ENCODE measurements at places on chromosomes 12 and 14.

DNA sequence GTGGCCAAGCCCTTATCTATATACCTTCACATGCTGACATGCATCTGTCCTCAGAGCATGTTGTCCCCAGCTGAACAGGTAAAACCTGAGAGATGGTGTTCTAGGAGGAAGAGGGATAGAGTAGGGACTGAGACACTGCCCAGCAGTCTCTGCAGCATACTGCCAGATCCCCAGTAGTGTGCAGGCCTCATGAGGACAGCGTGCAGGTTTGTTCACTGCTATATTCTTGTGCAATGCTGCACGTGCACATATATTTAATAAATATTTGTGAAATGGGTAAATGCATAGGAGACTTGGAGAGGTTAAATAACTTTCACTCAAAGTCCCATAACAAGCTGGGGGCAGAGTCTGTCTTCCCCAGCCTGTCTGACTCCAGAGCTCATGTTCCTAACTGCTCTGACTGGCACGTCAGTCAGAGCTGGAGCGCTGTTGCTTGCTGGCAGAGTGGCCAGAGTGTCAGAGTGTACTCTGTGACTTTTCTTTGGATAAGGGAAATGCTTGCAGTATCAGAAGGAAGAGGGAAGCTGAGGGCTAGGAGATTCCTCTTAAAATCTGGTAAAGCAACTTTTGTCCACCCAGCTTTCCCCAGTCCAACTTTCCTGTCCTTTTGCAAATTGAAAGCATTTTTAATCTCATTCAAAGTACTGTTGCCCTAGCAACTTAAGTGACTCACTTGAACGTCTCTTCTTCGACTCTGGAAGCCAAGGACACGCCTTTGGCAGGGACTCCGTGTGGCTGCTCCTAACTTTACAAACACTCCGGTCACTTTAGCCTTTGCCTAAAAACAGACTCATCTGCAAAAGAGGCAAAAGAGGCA lies 14.9 kb upstream of the POLR3B start:
- DNase-seq, result no peak

DNA sequence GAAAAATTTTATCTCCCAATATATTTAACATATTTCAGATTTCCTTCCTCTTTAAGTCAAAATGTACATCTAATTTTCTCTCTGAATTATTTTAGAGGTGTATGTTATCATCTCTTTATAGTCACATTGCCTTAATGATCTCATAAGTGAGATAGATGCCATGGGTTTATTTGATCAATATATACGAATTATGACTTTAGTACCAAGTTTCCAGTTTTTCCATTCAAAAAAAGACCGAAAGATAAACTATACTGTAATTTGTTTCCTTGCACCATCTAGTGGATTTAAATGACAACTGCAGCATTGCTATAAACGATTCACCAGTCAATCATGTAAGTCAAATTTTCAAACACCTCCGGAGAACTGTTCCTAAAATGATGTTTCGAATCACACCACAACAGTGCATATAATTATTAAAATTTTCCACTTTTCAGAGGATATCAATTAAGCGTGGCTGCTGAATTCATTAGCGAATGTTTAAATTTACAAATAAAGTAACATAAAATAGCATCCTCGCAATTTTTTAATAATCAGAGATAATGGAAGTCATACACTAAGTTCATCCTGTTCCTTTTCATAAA lies 419 bp upstream of the ATXN7L3B start:
- DNase-seq, result peak; percentile 73

- no peak for DNase-seq
These were observed 12.6 kb upstream of the OR8S1 start for GRCh38 chr12:48512855-48513254.

DNA sequence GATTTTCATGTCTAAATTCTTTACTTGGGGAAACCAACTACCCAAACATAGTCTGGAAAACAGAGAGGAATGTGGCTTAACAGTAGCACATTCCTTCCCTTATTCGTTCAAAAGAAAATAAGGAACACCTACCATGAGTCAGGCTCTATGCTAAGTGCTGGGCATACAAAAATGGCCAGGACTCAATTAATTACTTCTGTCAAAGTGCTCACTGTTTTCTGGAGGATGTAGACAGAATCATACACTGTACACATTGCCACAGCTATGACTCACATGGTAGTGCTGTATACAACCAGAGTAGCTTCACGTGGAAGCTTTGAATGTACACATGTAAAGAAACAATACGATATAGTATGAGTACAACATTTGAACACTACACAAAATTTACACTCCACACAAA lies 50.1 kb downstream of the SLC25A21 start:
- DNase-seq, result no peak

DNA sequence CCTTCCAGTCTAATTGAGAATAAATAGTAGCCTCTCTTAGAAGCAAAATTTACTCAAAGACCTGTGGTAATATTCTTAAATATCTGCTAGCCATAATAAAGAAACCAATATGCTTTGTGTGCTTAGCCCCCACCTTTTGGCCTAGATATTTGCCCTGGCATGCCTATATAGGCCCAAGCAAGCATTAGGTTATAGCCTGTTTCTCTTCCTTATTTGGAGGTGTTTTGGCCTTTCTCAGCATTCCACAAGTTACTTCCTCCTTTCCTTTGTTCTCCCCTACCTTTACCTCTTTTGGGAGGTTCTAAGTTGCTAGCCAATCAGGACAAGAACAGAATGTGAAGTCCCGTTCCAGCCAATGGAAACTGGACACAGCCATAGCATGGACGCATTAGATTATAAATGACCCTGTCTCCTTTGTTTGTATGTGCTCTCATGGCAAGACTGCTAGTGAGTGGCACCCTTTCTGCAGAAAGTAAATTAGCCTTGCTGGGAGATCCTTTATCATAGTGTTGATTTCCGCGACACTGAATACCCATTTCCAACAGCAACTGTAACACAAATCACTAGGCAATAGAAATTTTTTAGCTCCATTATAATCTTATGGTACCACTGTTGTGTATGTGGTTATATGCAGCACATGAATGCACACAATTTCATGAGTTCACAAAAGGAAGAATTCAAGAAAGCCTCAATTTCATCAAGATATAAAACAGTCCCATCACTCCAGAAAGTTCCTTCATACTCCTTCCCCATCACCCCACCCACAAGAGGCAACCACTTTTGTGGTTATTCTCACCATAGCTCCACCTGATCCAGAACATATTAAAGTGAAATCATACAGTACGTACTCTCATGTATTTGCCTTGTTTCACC lies 37.6 kb downstream of the CEP83 start:
- DNase-seq, result no peak

DNA sequence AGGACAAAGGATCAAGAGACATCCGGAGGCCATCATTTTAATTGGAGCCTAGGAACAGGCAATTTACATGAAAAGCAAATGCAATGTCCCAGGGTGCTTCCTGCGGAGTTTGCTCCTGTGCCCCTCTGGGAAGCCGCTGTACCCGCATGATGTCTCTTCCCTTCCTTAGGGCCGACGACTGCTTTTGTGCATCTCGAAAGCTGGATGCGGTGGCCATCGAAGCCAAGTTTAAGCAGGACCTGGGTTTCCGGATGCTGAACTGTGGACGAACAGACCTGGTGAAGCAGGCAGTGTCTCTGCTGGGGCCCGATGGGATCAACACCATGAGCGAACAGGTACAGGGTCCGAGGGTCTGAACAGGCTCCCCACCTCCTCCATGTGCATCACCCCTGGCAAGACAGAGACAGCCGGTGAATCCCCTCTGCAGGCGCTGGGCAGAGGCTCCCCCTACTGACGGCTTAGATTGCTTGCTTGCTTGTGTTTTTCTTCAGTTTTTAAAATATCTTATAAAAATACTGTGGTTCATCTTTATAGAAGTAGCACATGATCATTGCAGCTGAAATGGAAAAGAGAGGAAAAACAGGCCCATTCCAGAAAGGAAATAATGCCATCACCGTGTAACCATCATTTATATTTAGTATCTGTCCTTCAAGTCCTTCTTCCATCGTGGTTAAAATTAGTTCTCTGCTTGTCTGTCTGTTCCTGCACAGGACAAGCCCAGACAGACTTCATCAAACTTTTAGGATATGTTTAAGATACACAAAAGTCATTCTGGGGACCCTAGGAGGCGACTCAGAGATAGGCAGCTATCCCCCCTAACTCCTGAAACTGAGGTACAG lies 75.4 kb upstream of the PWP1 start:
- DNase-seq, result no peak

DNA sequence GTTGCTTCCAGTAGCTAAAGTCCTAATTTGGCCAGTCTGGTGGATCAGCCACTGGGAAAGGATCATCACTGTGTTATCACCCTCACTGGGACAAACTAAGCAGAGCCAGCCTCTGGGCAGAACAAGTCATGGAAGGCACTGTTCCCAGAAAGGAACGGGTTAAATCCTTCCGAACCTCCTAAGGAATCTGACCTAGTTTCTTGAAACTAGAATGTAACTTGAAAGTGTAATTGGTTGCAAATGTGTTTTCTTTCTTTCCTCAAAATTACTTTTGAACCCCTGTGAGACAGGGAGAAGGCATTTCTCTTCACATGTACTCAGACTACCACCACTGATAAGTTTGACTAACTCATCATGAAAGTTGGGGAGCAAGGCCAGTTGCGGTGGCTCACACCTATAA lies 18.7 kb upstream of the KICS2 start:
- no peak for DNase-seq

- peak; percentile 30 for DNase-seq
These were observed 65.1 kb upstream of the NCOR2 start for GRCh38 chr12:124632519-124632984.

- no peak for DNase-seq
These were observed 375.1 kb upstream of the DDHD1 start for GRCh38 chr14:53528185-53528671.

DNA sequence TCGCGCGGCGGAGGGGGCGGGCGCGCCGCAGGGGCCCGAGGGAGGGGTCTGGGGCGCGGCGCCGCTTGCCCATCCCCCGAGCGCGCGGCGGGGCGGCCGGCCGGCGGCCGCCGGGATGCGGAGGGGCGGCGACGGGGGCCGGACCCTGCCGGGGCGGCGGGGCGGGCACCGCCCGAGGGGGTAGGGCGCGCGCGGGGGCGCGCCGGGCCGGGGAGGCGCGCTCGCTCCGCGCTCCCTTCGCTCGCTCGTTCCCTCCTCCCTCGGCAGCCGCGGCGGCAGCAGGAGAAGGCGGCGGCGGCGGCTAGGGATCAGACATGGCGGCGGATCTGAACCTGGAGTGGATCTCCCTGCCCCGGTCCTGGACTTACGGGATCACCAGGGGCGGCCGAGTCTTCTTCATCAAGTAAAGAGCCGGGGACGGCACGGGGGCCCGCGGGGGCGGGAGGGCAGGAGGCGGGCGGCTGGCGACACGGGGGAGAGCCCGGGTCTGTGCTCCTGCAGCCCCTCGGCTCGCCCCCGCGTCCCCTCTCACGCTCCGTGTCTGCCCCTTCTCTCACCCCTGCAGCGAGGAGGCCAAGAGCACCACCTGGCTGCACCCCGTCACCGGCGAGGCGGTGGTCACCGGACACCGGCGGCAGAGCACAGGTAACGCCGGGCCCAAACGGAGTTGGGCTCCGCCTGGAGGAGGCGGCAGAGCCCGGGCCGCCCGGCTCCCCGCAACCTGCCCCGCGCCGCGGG lies at the start of gene PLEKHA5:
TSS of gene PLEKHA5 (plus strand) at position 248 of the 738 bp plus-strand sequence. CDS start at position 315, 67 bp downstream.
- peak; percentile 80 for DNase-seq

GRCh38 chr14:83638748-83639504 lies 1891.0 kb upstream of the FLRT2 start:
- peak; percentile 28 for DNase-seq

- DNase-seq, result no peak
These were observed 117.2 kb downstream of the SAMD4A start for GRCh38 chr14:54683882-54684794.

GRCh38 chr12:14573118-14573517 lies 5.4 kb upstream of the PLBD1 start:
- DNase-seq, result no peak

DNA sequence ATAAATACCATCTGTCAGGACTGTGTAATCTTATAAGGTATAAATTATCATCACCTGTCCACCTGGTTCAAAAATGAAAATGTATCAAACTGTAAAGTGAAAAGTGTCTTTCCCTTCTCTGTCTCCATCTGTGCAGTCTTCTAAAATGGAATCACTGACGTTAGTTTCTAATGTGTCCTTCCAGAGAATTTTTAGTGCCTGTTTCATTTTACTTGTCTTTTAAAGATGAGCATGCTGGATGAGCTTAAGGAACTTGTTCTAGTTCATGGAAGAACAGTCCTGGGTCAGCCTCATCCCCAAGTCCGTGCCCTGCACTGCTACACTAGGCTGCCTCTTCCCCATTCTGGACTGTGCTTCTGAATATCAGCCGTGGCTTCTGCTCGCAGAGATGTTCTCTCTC lies 5.4 kb upstream of the NT5DC3 start:
- DNase-seq, result no peak
